Kidney (tissue), 22 donors: ENCODE measurements at places on chromosomes 11 and 22.

GRCh38 chr22:31184015-31184414 lies 24.0 kb downstream of the RNF185 start:
- no peak for DNase-seq

DNA sequence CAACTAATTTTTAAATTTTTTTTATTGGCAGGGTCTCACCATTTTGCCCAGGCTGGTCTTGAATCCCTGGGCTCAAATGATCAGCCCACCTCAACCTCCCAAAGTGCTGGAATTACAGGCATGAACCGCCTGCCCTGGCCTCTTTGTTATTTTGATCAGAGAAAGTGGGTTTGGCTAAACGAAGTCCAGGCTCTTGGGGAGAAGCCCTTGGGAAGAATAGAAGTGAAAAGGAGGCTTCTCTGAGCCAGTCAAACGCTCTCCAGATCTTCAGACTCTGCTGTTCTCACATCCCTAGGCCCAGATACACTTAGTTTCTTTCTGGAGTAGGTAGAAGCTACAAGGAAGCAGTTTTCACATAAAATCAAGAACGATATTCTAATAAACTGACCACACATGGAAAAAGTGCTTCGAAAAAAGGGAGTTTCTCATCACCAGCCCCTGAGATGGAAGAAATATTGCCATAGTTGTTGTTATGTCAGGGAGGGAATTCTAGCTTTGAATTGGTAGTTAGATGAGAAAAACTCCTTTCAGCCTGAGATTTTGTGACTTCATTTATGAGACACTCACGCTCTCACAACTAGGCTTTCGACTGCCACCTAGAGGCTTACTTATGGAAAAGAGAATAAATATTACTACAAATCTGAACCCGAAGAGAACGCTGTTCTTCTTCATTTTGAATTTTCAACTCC lies 41.7 kb upstream of the AQP11 start:
- DNase-seq: no peak

DNA sequence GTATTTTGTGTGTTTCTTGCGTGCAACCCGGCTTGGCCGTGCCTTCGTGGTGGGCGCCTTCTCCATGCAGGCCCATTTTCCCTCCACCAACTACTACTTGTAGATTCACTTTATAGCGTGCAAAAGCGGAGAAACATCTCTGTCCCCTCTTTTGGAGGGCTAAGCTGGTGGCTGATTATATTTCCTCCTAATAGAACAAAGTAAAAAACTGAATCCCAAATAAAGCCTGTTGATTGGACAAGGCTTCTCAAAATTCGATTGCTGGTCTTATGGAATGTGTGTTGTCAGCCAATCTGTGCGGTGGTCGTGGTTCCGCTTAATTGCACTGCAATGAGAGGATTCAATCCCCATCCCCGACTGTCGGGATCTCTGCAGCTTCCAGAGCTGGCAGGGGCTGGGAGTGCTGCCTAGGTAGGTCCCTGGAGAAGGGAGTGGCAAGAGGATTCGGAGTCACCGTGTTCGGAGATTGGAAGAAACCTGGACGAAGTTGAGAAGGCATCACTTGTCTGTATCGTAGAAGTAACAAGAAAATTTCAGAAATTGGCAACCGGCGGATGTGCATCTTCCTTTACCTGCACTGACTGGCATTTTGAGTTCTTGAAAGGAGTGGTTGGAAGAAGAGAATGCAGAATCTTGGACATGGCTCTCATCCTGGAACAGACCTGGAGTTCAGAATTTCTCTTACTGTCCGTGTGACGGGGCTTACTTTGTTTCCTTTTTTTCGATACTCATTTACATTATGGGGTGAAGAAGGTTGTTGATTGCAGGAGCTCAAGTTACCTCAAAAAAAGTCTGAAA lies 1.1 kb downstream of the HMGXB4 start:
- DNase-seq: peak; percentile 67

DNA sequence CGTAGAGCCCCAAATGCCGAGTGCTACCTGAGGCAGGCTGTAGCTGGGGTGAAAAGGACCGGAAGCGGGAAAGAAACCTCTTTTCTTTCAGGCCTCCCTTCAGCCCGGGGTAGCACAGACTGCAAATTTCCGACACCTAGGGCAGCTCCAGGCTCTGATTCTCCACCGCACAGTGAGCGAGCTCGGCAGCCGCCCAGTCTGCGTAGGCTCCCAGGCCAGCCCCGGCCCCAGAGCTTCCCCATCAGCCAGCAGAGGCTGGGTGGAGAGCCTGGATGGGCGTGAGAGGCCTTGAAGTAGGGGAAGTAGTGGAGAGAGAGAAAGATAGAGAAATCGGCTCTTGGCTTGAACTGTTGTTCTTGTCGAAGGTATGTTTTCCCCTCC lies 9.3 kb upstream of the PAX6 start:
- DNase-seq: no peak

DNA sequence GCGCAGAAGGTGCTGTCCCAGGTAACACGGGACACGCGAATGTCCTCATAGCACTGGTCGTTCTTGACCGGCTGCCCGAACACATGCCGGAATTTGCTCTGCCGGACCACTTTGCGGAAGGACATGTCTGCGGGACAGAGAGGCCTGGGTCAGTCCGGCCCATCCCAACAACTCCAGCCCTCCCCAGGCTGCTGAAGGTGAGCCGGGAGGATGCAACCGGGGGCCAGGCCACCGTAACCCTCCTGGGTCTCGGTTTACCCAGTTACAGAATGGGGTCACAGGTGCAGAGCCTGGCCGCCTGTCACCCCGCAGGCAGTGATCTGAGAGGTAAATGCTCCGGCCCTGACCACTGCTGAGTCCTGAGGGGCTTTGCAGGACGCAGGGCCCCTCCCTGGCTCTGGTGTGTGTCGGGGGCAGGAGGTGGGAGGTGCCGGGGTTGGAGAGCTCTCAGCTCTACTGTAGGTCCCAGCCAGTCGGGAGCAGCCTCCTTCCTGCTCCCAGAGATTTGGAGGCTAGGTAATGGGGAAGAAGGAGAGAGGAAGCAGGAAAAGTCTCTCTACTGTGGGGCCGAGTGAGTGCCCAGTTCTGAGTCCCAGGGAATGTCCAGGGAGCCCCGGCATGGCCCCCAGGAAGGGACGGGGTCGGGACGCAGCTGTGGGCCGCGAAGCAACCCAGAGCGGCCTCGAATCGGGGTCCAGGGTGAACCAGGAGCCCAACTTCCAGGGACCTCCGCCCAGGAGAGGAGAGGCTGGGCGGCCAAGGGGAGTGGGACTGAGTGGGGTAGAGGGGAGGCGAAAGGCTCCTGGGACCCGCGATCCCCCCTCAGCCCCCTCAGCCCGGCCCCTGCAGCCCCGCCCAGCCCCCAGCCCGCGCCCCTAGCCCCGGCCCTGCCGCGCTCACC lies 522 bp downstream of the CORO1B start:
- DNase-seq: no peak

GRCh38 chr22:17047656-17048055 lies 37.1 kb upstream of the IL17RA start:
- DNase-seq: no peak

GRCh38 chr11:61688365-61689163 lies 8.4 kb downstream of the DAGLA start:
- DNase-seq: peak; percentile 72

- no peak for DNase-seq
Observed at GRCh38 chr11:107804971-107805370, 53.6 kb downstream of the SLC35F2 start.

DNA sequence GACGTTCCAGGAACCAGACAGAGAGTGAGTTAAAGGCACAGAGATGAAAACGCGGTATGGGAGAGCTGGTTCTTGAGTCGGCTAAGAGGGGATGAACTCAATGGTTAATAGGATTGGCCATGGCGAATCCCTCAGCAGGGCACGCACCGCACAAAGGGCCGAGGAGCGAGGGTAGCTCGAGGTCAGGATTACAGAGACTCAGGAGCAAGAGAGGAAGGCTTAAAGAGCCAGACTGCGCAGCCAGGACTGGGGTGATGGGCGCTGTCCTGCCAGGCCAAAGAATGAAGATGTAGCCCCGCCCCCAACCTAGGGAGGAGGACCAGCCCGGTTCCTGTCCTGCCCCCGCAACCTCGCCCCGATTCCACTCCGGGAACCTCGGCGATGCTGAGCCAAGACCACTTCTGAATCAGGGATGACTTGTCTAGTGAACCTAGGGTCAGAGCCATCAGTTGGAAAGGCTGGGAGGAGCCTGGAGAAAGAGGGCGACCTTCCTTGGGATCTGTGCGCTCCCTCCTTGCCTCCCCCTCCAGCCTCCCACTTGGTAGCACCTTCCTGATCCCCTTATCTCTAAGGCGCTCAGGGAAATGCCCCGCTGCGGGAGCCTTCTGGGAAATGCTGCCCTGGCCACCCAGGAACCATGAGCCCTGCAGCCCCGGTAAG lies at the start of gene PLEKHB1:
Gene PLEKHB1 (plus strand): TSS at position 610 of the 660 bp plus-strand sequence. CDS start 28 bp downstream, at position 638.
- peak; percentile 21 for DNase-seq

GRCh38 chr11:84581083-84581482 lies 1046.1 kb downstream of the DLG2 start:
- DNase-seq: no peak

- no peak for DNase-seq
Observed at GRCh38 chr11:17379383-17380180, 8.9 kb downstream of the KCNJ11 start.

DNA sequence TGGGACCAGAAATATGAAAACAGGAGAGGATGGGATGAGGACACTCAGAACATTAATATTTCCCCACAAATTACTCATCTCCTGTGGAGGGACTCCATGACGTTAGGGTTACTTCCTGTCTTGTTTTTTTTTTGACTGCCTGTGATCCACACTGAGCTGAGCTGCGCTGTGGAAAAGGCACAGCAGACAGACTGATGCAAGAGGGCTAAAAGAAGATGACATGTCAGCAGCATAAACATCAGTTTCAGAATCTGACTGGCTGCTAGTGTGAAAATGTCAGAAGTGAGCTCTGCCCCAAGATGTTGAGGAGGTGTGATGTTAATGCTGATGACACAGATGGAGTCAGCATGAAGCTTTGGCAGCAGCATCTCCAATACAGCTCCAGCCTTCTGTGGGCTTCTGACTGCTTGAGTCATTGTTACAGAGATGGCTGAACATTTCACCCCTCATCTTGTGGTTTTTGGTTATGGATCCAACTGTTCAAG lies 286.8 kb downstream of the BLID start:
- no peak for DNase-seq

GRCh38 chr22:45185718-45186514 lies 22.2 kb downstream of the NUP50 start:
- no peak for DNase-seq

- DNase-seq: no peak
Observed at GRCh38 chr11:6253197-6253596, 6.4 kb upstream of the CCKBR start.

GRCh38 chr11:2328021-2328420 lies 26.2 kb downstream of the TSPAN32 start:
- no peak for DNase-seq

GRCh38 chr11:19451609-19452008 lies 210.9 kb upstream of the E2F8 start:
- DNase-seq: no peak

- no peak for DNase-seq
Observed at GRCh38 chr11:57071829-57072228, 83.1 kb downstream of the OR5AK2 start.

DNA sequence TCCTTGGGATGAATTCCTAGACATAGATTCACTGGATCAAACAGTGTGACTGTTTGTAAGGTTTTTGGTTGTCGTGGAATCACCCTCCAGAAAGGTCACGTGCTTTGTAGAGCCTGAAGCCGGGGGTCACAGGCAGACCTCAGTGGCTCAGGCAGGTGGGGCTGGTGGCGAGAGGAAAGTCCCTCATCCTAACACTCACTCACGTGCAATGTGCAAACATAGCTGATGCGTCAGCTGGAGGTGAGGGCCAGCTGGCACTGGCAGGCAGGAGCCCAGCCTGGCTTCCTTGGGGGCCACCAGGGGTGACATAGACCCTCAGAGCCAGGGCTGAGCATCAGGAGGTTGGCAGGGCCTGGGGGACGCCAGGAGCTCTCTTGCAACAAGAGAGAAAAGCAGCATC lies 90.0 kb downstream of the ARHGAP8 start:
- DNase-seq: no peak

- DNase-seq: no peak
Observed at GRCh38 chr22:42025421-42025820, 26.8 kb downstream of the WBP2NL start.

- DNase-seq: no peak
Observed at GRCh38 chr22:44133161-44133560, 47.6 kb upstream of the PARVG start.

DNA sequence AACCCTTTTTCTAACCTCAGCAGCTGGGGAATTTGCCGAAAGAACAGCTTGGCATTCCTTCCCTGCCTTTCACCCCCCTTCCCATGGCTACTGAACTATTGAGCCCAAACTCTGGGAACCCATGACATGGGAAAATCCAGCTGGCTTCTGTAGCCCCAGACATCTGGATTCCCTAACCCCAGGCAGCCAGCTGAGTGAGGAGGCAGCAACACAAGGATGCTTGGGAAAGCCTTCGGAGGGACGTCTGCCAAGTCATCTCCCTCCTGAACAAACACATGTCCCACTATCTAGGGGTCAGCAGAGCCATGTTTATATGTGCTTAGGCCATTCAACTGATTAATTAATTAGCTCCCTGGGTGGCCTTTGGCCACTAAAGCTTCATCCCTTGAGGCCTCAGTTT lies 21.6 kb downstream of the LRRC55 start:
- peak; percentile 48 for DNase-seq

DNA sequence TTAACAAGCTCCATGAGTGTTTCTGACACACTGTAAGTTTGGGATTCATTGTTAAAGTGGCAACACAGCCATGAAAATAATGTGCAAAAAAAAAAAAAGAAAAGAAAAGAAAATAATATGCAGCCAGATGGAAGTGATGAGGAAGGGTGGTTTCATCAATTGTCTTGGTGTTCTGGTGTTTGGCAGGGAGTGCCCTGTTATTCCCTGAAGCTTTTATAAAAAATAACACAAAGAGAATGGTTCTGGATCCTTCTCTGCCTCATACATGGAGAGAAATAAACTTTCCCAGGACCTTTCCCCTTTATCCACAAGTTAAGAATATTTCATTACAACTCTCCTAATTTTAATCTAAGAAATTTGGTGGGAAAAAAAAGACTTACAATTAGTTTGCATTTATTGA lies 16.7 kb downstream of the AMOTL1 start:
- no peak for DNase-seq

GRCh38 chr11:47991266-47991830 lies 11.0 kb downstream of the PTPRJ start:
- peak; percentile 61 for DNase-seq

- DNase-seq: no peak
Observed at GRCh38 chr11:74909812-74910211, 39.1 kb downstream of the XRRA1 start.

DNA sequence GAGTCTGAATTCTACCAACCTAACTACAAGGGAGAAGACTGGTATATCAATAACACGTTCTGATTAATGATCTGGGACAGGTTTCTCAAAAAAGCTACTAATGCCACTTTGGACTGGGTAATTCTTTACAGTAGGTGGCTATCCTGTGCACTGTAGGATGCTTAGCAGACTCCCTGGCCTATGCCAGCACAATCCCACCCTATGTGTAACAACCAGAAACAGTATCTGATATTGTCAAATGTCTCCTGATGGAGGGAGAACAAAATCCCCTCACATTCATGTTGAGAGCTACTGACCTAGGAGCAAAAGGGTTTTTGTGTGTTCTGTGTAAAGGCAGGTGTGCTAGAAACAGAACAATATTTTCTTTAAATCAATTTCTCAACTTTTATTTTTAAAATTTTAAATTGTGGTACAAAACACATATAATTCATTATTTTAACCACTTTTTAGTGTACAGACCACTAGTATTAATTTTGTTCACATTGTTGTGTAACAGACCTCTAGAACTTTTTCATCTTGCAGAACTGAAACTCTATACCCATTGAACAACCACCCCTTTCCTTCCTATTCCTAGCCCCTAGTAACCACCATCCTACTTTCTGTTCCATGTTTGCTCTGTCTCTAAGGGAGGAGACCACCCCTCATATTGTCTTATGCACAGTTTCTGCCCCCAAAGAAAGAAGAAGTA lies 2.1 kb upstream of the MS4A6A start:
- DNase-seq: no peak

- no peak for DNase-seq
Observed at GRCh38 chr11:108774037-108774730, 109.3 kb downstream of the DDX10 start.
